ENCODE measurements at places on chromosomes 7 and 10.
A peak's percentile ranks its signal among the peaks of the same experiment; 100 is the strongest.

DNA sequence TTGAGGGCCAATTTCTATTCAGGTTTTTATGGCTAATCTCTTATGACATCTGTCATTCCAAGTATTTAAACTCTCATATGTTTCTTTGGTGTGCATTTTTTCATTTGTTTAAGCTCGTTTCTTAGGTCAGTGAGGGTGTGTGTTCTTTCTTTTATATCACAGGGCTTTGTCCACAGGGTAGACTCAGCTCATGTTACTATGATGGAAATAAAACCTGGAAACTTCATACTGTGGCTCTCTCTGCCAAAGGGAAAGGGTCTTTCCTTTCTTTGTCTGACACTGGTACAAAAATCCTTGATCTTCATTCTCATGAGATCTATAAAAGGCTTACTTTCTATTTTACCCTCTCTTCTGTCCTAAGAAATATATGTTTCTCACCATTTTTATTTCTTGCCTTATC, 129.6 kb upstream of the SP8 start:
- no peak for DNase-seq

- DNase-seq: no peak
These were observed 24.7 kb downstream of the DAGLB start for GRCh38 chr7:6422926-6423632.

DNA sequence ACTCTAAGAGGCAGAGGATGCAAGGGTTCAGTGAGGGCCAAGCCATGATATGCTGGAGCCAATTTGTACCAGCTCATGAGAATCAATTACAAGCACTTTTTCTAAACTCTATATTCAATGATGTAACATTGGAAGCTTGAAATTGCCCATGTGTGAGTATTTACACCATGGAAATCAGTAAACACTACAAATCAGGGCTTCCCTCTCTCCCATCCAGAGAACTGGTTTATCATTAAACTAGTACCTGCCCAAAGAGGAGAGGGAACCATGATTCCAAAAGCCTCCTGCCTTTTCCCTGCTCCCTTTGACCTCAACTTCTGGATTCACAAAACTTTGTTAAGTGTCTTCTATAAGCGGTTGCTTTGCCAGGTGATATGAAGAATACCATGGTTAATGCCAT, 52.5 kb upstream of the BICC1 start:
- DNase-seq: no peak

DNA sequence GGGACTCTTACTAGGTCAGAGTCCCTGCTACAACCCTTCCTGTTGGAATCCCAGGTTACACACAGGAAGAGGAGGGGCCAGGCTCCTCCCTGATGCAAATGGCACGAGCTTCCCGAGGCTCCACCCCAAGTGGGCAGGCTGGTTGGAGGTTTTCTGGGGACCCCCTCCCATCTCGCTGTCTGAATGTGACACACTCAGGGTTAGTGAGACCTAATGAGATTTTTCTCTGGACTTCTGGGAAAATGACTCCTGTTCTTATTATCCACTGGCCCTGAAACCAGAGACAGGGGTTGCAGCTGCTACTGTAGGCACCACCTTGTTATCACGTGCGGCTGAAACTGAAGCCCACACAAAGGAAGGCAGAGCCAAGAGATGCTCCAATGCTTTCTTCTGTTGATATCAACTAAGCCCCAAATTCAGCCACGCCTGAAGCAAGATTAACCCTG, 103.3 kb downstream of the FAM107B start:
- no peak for DNase-seq

DNA sequence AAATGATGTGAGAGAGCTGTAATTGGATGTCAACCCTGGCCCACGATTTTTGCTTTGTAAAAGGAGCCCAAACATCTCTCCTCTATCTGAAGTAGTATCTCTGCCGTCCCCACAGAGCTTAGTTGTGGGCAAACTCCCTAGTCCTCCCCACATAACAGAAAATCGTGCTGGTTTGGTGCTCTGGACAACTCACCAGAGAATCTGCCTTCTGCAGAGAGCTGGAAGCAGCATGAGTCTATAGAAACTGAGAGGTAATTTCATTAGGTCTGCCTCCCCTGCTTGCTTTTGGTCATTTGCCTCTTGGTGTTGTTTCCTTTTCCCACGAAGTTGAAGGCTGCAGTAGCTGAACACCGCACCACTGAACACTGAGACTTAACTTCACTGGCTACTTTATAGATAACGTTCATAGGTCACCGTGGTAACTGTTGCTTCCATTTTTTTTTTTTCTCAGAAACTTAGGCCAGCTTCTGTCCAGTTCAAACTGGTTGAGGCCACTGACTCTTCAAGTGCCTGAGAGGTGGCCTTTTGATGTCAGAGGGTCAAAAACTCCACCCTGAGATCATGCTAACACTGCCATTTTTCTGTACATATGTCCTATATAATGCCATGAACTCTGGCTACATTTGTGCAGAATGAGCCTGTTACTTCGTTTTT, 3.3 kb upstream of the CDCA7L start:
- DNase-seq: no peak

DNA sequence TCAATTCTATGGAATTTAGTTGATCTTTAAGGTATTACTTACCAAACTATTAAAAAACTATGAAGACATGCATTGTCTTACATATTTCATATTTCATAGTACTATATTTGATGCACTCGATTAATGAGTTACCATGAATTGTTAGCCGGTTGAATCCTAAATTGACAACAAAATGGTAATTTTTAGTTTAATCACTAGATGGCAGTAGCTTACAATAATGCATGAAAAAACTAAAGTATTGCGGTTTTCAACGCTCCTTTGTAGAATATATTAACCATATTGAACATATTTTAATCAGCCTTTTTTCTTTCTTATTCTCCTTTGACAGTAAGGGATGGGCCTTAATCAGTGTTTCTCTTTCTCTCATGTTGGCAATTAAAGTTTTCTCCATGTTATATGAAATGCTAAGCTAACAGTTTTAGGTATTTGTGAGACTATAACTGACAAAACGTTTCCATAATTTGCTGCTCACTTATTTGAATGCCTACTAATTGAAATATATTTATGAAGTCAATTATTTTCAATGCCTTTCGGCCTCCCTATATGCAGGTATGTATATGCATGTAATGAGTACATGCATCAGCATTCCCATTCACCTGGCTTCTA, 48.5 kb upstream of the ARL4A start:
- DNase-seq: peak; percentile 15

- DNase-seq: no peak
These were observed 1211.3 kb downstream of the REEP3 start for GRCh38 chr10:64732372-64732957.

- DNase-seq: no peak
These were observed 64.7 kb downstream of the SLIT1 start for GRCh38 chr10:97121041-97121440.

Measured in GM12864 (cell line).